Sigmoid colon (tissue), 7 donors: ENCODE measurements at places on chromosomes 5 and 9. TPM values are rescaled to one million over a fixed set of nuclear protein-coding genes. Genes with fewer than 3 reads are reported as not detected.

DNA sequence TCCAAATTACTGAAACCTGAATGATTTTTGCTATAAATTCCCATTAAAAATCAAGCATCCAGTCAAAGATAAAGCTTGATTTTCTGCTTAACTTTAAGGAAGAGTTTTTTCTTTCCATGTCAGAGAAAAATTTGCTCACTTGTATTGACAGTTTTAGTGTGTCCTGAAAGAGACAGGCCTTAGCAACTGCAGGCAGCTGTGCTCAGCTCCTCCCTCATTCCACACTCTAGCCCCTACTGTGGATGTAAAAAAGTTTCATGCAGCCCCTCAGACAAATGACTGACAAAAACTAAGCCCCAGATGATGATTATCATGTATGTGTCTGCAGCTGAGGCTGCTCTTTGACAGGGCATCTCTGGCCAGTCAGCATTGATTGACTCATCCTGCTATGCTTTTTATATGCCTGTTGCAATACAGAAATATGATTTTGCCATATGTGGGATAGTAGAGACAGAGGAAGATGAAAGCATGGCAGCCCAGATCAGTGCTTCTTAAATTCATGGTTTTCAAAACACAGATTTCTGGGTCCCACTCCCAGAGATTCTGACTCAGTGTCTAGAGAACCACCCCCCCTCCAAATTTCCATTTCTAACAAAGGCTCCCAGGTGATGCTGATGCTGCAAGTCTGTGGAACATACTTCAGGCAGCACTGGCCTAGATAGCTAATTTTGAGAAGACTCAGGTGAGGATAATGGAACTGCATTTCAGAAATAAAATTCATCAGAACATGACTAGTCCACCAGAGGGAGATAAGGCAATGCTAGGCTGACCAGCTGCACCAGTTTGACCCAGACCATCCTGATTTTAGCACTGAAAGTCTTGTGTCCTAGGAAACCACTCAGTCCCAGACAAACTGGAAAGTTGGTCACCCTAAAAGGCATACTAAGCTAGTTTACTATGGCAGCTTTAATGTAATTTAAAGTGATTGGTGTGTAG, 298.7 kb upstream of the KCNN2 start:
- H3K27ac ChIP-seq: no peak overlapping the region
- H3K4me1 ChIP-seq: no peaks in the 10 kb centered on the region
- DNase-seq: no peak
- no peak overlapping the region for H3K4me3 ChIP-seq

DNA sequence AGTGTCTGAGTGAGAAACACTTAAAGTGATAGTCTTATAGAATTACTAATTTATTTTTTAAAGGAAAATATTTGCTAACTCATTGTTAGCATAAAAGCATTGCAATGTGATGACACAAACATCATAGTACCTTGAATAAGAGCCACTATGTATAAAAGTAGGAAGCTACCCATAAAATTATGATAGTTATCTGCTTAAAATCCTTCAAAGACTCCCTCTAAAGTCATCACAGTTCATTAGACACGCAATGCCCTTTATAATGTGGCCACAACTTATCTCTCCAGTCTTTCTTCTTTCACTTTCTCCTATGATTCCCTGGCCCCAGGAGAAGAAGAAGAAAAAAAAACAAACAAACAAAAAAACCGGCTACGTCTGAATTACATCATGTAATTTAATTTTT, 1144.0 kb upstream of the NUDT12 start:
- H3K4me1 ChIP-seq: peaks cover 11% of the 10 kb centered on the region
- H3K27me3 ChIP-seq: no peaks in the 10 kb centered on the region
- no peak overlapping the region for H3K27ac ChIP-seq
- no peak overlapping the region for H3K4me3 ChIP-seq

DNA sequence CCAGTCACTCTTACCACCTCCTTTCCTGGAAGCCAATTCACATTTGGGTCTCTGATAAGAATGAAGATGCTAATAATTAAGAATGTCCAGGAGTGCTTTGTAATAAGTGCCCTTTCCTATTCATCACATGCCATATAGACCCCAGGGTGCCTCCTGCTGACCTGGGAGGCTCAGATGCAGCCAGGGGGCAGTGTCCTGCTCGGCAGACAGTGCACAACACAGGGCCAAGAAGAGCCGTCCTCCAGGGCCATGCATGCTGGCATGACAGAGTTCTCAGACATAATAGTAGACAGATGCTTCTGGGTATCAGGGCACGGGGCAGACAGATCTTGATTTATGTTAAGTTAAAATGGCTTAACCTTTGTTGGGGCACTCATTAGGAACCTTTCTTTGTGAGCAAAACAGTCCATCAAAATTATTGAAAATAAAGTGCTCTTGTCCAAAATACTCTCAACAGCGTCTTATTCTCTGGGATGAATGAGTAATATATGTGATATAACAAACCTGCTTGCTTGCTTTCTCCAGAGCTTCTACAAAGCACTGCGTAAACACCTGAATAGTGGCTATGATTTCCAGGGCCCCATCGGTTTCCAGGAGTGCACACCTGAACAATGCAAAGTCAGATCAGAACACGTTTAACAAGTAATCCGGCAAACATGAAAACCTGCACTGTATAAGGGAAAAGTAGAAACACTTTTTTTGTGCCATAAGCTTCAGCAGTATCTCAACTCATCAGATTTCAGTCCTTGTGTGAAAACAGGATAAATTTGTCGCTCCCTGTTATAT, 192.7 kb downstream of the FANCC start:
- no peaks in the 10 kb centered on the region for H3K36me3 ChIP-seq
- H3K4me1 ChIP-seq: peaks cover 41% of the 10 kb centered on the region
- H3K27me3 ChIP-seq: no peaks in the 10 kb centered on the region
- peak overlapping the region; percentile 15 for H3K27ac ChIP-seq
- DNase-seq: no peak
- H3K4me3 ChIP-seq: no peak overlapping the region

DNA sequence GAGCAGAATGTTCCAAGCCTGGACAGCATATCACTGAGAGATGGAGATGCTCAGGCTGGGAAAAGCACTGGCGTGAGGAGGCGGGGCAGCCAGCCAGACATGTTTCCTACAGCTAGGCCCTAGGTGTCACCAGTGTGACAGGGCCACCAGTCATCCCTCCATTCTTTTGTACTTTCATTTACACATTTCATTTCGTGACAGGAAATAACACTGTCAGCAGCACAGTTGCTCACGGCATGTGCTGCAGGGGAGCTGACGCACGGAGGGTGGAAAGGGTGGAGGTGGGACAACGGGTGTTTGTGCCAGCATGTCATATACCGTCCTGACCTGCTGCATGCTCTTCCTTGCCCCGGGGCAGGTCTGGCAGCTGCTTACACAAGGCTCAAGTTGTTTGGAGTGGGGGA, 14.8 kb upstream of the CEMIP2 start:
- H3K36me3 ChIP-seq: no peaks in the 10 kb centered on the region
- H3K27me3 ChIP-seq: no peaks in the 10 kb centered on the region
- H3K4me3 ChIP-seq: no peak overlapping the region
- no peaks in the 10 kb centered on the region for H3K4me1 ChIP-seq
- H3K27ac ChIP-seq: no peak overlapping the region
- no peak for DNase-seq

ADGRD2 gene
- polyA plus RNA-seq: not detected

TSSK1B gene
- polyA plus RNA-seq: not detected

SLC6A3 gene
- polyA plus RNA-seq: not detected

PCDHA5 gene
- not detected for polyA plus RNA-seq

KLF9 gene
- 22.0 TPM for polyA plus RNA-seq

DBH gene
- polyA plus RNA-seq: 0.01 TPM
